Testis (tissue), 5 donors: ENCODE measurements at places on chromosomes 2 and 18. TPM values are rescaled to one million over a fixed set of nuclear protein-coding genes. Genes with fewer than 3 reads are reported as not detected.

DNA sequence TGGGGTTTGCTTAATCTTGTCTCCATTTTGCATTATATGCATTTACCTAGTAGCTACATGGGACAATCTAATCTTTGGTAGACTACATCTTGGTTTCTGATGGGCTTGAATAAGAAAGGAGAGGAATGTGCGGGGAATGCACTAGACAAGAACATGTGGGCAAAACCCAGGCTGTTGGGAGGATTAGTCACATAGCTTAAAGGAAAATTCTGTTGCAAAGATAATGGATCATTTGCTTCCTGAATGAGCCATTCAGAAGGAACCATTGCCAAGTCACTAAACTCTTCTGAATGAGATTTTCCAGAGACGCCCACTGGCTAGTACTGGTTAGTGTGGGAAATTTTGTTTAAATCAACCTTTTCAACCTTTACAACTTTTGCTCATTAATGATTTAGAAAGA lies 84.8 kb downstream of the OSBPL6 start:
- H3K4me3 ChIP-seq: no peak overlapping the region
- no peak overlapping the region for H3K27ac ChIP-seq
- H3K4me1 ChIP-seq: no peaks in the 10 kb centered on the region
- no peaks in the 10 kb centered on the region for H3K27me3 ChIP-seq

- no peak overlapping the region for H3K27ac ChIP-seq
- no peaks in the 10 kb centered on the region for H3K27me3 ChIP-seq
- H3K4me1 ChIP-seq: no peaks in the 10 kb centered on the region
- H3K4me3 ChIP-seq: no peak overlapping the region
- DNase-seq: no peak
These were observed 284.7 kb upstream of the ZC3H15 start for GRCh38 chr2:186201371-186201770.

DNA sequence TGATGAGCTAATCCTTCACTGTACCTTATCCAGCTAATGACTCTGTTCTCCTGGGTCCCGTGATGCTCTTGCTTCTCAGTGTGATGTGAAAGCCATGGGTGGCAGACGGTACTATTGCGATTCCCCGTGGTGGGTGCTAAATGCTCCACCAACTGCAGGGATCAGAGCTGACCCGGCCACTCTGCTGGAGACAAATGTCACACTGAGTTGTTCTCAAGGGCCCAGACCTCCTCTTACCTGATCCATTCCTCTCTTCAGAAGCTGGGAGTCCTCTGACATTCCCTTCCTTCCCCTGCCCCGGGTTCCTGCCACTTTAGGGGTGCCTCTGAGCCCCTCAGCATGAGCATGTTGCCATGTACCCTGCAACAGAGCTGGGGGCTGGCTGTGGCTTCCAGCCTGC lies 105.1 kb downstream of the MAPK4 start:
- H3K4me1 ChIP-seq: peaks cover 7% of the 10 kb centered on the region
- no peaks in the 10 kb centered on the region for H3K36me3 ChIP-seq
- no peak overlapping the region for H3K27ac ChIP-seq
- no peaks in the 10 kb centered on the region for H3K27me3 ChIP-seq
- DNase-seq: no peak

DNA sequence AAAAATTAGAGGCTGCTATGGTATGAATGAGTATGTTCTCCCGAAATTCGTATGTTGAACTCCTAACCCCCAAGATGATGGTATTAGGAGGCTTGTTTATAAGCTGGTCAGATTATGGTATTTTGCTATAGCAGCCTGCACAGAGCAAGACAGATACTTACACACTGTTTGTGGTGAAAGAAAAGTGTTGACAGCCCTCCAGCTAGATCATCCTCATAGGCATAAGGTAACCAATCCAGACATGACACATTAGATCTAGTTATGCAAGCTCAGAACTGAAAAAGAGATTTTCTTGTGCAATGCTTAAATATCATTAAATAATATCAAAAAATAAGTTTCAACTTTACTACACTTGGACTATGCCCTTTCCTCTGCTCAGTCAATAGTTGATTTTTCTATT lies 107.1 kb downstream of the ABCA12 start:
- H3K27ac ChIP-seq: no peak overlapping the region
- H3K4me3 ChIP-seq: no peak overlapping the region
- no peaks in the 10 kb centered on the region for H3K4me1 ChIP-seq
- no peaks in the 10 kb centered on the region for H3K36me3 ChIP-seq

- H3K4me1 ChIP-seq: no peaks in the 10 kb centered on the region
- DNase-seq: no peak
- H3K27ac ChIP-seq: no peak overlapping the region
These were observed 222.4 kb downstream of the SRBD1 start for GRCh38 chr2:45388541-45389100.

DNA sequence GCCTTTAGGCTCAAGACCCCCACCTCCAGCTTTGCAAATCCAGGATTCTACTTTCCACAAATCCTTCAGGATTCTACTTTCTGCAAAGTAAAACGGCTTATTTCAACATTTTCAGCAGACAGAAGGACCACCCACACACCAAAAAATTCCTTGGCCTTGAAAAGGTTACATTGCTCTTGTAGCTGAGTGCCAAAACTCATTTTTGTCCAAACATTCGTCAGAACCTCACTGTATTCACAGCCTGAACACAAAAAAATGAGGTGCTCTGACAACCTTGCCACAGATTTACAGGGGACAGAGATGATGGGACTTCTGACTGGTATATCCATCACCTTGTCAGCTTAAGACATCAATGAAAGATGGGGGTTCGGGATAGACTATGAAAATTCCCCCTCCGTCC lies 63.0 kb upstream of the COX7A2L start:
- H3K36me3 ChIP-seq: no peaks in the 10 kb centered on the region
- DNase-seq: peak; percentile 56
- H3K4me1 ChIP-seq: peaks cover 24% of the 10 kb centered on the region
- H3K4me3 ChIP-seq: no peak overlapping the region
- no peaks in the 10 kb centered on the region for H3K27me3 ChIP-seq

DNA sequence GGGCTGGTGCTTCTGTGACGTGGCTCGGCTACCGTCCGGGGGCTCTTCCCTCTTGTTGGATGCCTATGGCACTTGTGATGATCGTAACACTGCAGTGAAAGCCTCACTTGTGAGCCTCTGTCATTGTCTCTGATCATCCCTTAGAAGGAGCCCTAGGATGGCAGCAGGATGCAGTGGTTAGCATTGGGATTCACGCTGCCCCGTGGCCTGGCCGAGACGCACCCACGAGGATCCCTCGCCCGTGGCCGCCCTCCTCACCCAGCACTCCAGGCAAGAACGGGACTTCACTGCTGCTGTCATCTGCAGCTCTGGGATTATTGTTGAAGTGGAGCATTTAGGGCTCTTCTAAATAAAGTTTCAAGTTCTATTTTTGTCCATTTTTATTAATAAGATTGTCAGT lies 46.8 kb upstream of the CTDP1 start:
- no peak for DNase-seq
- H3K27ac ChIP-seq: no peak overlapping the region
- no peak overlapping the region for H3K4me3 ChIP-seq
- H3K27me3 ChIP-seq: no peaks in the 10 kb centered on the region
- H3K36me3 ChIP-seq: no peaks in the 10 kb centered on the region
- no peaks in the 10 kb centered on the region for H3K4me1 ChIP-seq

The SERPINB13 gene
- not detected for total RNA-seq

- DNase-seq: no peak
- H3K27me3 ChIP-seq: no peaks in the 10 kb centered on the region
- H3K4me3 ChIP-seq: no peak overlapping the region
These were observed 131.9 kb downstream of the ASB1 start for GRCh38 chr2:238558456-238559099.

DNA sequence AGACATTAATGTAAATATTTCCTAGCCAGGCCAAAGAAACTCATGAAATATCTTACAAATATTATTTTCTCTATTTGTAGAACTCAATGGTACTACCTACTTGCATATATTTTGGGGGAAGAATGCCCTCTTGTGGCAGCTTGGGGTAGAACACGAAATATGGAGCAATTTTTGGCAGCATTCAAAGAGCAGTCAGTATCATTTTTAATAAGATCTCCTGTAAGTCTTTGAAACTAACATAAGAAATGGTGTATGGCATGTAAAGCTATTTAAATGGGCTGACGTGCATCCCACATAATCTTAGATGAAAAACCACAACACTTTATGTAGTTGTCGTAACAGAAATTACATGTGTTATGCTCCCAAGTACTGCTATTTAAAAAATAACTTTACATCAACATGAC lies 62.3 kb upstream of the CCDC195 start:
- no peaks in the 10 kb centered on the region for H3K4me1 ChIP-seq
- H3K36me3 ChIP-seq: no peaks in the 10 kb centered on the region
- peak; percentile 76 for DNase-seq
- no peak overlapping the region for H3K27ac ChIP-seq
- no peaks in the 10 kb centered on the region for H3K27me3 ChIP-seq

The GNLY gene
- total RNA-seq: 0.43 TPM

- no peaks in the 10 kb centered on the region for H3K4me1 ChIP-seq
- no peaks in the 10 kb centered on the region for H3K36me3 ChIP-seq
- no peaks in the 10 kb centered on the region for H3K27me3 ChIP-seq
- H3K27ac ChIP-seq: no peak overlapping the region
- H3K4me3 ChIP-seq: no peak overlapping the region
These were observed 260.1 kb downstream of the GLI2 start for GRCh38 chr2:120995656-120996190.

- H3K4me3 ChIP-seq: no peak overlapping the region
- peak; percentile 67 for DNase-seq
- H3K27ac ChIP-seq: no peak overlapping the region
- no peaks in the 10 kb centered on the region for H3K36me3 ChIP-seq
- H3K4me1 ChIP-seq: peaks cover 5% of the 10 kb centered on the region
- no peaks in the 10 kb centered on the region for H3K27me3 ChIP-seq
These were observed 45.1 kb upstream of the HDAC4 start for GRCh38 chr2:239445771-239446524.

GRCh38 chr18:58865033-58865590 lies 435 bp downstream of the ZNF532 start:
- no peak for DNase-seq
- no peaks in the 10 kb centered on the region for H3K27me3 ChIP-seq
- peaks cover 59% of the 10 kb centered on the region for H3K4me1 ChIP-seq
- H3K36me3 ChIP-seq: no peaks in the 10 kb centered on the region

GRCh38 chr2:207465894-207466293 lies 63.9 kb upstream of the CREB1 start:
- no peaks in the 10 kb centered on the region for H3K4me1 ChIP-seq
- no peak overlapping the region for H3K27ac ChIP-seq
- DNase-seq: no peak
- H3K27me3 ChIP-seq: no peaks in the 10 kb centered on the region
- no peak overlapping the region for H3K4me3 ChIP-seq
- H3K36me3 ChIP-seq: no peaks in the 10 kb centered on the region

DNA sequence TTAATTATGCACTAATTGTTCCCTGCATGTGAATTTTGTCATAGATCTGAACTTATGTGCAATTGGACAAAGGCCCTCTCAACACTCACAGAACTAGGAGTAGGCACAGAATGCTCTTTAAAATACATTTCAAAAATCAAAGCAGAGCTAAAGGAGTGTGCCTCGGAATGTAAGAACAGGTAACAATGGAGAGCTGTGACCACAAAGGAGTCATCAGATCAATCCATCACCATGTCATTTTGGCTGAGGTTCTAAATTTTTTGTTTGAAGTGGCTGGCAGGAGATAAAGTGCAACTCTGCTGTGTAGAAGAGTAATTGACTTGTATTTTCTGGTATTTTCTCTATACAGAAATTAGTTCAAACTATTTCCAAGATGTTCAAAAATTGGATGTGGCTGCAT lies 155.4 kb downstream of the NRP2 start:
- no peaks in the 10 kb centered on the region for H3K36me3 ChIP-seq
- DNase-seq: no peak
- H3K4me3 ChIP-seq: no peak overlapping the region
- no peak overlapping the region for H3K27ac ChIP-seq
- H3K27me3 ChIP-seq: no peaks in the 10 kb centered on the region

The RTKN gene
- 12.8 TPM for total RNA-seq

GRCh38 chr2:557635-558301 lies 119.4 kb downstream of the TMEM18 start:
- H3K36me3 ChIP-seq: no peaks in the 10 kb centered on the region
- peak; percentile 83 for DNase-seq
- H3K27ac ChIP-seq: no peak overlapping the region

DNA sequence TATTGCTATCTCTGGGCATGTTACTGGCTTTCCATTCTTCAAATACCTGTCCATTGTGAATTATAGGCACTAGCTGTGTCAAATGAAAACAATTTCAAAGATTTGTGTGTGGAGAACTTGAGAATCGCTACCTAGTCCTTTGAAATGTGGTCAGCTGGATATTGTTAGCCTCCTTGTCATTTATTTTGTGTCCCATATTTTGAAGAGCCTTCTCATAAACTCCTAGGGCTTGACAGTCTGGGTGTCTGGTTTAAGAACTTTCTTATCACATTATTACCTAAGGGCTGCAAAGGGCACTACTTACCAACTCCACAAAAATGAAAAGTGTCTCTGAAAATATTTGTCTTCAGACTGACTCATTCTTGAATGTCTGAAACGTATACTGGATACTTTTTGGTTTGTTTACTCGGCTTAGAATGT lies 50.2 kb downstream of the COL4A3 start:
- H3K4me3 ChIP-seq: no peak overlapping the region
- H3K27me3 ChIP-seq: no peaks in the 10 kb centered on the region
- H3K27ac ChIP-seq: no peak overlapping the region

DNA sequence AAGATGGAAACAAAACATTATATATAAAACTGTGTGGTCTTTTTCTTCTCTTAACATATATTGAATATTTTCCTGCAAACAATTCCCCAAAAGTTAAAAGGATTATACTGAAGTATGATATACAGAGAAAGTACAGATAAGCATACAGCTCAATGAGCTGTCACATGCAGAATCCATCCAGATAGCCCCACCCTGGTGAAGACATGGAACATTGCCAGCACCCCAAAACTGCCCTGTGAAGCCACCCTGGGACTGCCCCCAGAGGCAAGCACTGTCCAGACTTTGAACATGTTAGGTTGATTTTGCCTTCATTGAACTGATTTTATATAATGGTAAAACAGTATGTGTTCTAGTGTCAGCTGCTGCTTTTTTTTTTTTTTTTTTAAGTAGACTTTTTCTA lies 112.3 kb upstream of the IL1R2 start:
- H3K27me3 ChIP-seq: no peaks in the 10 kb centered on the region
- no peaks in the 10 kb centered on the region for H3K36me3 ChIP-seq
- DNase-seq: no peak
- no peak overlapping the region for H3K27ac ChIP-seq
